Motor neuron (in vitro differentiated cells): ENCODE measurements at places on chromosomes 5 and 9. TPM values are rescaled to one million over a fixed set of nuclear protein-coding genes. Genes with fewer than 3 reads are reported as not detected.

GRCh38 chr5:31993165-31993961 lies 180.8 kb downstream of the GOLPH3 start:
- no peak for ATAC-seq

- no peak for ATAC-seq
Measured at GRCh38 chr9:122309861-122310260, 45.2 kb downstream of the MRRF start.

DNA sequence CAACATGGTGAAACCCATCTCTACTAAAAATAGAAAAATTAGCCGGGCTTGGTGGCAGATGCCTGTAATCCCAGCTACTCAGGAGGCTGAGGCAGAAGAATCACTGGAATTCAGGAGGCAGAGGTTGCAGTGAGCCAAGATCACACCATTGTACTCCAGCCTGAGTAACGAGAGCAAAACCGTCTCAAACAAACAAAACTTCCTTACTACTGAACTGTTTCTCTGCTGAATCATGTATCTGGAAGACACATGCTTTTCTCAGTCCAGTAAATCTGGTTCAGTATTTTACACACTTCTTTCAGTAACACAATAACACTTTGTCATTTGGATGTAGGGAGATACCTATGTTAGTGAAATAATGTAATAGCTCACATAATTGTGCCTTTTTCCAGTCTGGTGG lies 7.9 kb downstream of the TRMT10B start:
- no peak for ATAC-seq

Gene PRRC1
- total RNA-seq = 80.8 and 116 TPM in 2 replicates

DNA sequence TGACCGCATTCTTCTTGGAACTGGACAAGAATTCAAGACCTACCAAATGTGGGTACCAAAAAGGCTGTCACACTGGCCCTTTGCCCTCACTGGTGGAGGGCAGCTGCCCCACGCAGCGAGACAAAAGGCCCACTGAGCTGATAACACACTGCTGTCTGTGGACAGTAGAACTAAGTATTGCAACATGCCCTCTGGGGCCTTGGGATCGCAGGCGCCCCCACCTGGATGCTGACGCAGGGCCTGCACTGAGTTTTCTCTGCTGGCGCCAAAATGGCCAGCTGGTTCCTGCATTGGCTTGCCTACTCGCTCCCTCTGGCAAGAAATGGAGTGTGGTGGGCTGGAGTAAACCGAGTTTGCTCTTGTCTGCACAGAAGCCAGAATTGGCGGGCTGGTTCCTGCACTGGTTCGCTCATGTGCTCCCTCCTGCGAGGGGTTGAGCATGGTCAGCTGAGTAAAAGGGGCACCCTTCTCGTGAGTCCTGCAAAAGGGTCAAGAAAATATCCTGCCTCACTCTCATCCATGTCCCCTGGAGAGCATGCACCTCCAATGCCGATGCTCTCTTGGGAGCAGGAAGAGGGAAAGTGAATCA lies 55.7 kb downstream of the NXNL2 start:
- ATAC-seq = no peak

GRCh38 chr9:21974343-21974721 lies 19.9 kb downstream of the CDKN2A start:
- ATAC-seq = peak; percentile 7

GRCh38 chr5:178222292-178222691 lies 10.3 kb downstream of the PHYKPL start:
- ATAC-seq = no peak

GRCh38 chr9:136342181-136343120 lies 15.1 kb downstream of the GPSM1 start:
- peak; percentile 67 for ATAC-seq

- ATAC-seq = no peak
Measured at GRCh38 chr9:38117651-38118050, 48.6 kb upstream of the SHB start.

Gene TIGD6
- 5.6 and 5.8 TPM in 2 replicates for total RNA-seq

DNA sequence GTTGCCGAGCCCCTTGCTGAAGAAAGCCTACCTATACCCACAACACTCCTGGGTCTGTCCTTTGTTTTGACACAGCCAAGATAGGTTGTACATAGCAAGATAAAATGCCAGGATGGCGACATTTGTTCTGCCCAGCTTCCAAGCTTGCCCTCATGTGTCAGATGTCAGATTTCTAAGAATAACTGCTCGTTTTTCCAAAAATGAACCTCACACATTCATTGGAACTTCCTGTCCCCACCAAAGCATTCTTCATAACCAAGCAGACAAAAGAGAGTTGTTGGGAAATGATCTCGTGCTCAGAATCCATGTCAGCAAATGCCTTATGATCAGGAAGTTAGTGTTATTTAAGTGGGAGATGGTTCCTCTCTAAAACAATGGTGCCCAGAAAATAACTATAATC lies 210.1 kb downstream of the ZNF608 start:
- no peak for ATAC-seq

Gene FOXD4L3
- total RNA-seq = 0.13 and 0.14 TPM in 2 replicates

GRCh38 chr5:124156415-124156996 lies 589.9 kb downstream of the ZNF608 start:
- no peak for ATAC-seq

DNA sequence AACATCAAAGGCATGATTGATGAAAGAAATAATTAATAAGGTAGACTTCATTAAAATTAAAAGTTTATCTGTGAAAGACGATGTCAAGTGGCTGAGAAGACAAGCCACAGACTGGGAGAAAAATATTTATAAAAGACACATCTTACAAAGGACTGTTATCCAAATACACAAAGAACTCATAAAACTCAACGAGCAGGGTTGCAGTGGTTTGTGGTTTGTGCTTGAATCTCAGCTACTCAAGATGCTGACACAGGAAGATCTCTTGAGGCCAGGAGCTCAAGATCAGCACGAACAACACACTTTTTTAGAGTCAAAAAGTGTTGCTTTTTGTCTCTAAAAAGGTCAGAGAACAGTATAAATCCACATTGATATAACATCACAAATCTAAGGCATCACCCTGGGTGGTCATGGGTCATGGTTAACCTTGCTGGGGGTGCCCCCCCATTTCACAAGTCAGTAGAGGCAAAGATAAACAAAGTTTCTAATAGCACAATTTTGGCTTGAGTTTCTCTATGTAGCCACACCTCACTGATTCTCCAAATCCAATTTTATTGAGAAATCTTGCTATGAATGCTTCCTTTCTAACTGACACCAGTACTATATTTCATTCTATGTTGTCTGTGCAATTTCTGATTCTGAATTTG lies 342.9 kb upstream of the RPS23 start:
- no peak for ATAC-seq

DNA sequence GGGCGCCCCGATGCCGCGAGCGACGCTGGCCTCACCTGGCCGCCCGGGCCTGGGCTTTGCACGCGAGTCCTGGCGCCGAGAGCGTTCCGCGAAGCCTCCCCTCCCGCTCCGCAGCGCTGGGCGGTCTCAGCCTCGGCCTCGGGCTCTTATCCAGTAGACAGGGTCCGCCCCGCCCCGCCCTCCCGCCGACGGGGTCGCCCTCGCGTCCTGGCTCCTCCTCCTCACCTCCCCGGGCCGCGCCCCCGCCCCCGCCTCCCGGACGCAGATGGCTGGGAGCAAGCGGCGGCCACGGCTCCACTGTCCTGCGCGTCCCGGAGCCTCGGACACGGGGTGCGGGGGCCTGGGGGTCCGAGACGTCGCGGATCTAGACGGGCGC lies at the start of gene SLC6A3:
Gene SLC6A3, minus strand, starts transcription at position 128 of the 376 bp plus-strand sequence. CDS start 2,243 bp downstream, outside the sequence.
- ATAC-seq = peak; percentile 64

DNA sequence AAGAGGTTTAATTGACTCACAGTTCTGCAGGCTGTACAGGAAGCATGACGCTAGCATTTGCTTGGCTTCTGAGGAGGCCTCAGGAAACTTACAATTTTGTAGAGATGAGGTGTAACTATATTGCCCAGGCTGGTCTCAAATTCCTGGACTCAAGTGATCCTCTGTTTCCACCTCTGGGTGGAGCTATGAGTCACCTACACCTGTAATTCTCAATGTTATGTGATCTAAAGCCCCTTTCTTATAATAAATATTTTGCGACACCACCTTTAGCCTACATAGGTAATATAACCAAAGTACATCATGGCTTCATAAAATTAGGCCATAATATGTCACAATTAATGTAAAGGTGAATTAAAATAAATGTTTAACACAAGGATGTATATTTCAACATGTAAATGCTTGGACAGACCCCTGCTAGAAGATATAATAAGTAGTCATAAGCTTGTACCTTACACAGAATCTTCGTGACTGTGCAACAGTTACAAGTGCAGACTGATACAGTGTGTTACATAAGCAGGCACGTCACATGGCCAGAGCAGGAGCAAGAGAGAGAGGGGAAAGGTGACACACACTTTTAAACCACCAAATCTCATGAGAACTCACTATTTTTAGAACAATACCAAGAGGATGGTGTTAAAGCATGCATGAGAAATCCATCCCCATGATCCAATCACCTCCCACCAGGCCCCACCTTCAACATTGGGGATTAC lies 29.8 kb upstream of the SPINK4 start:
- ATAC-seq = no peak

- ATAC-seq = no peak
Measured at GRCh38 chr9:69818750-69819345, 1.8 kb upstream of the CFAP95 start.
